Femur (tissue), 1 donor: ENCODE measurements at places on chromosomes 1 and 21.

DNA sequence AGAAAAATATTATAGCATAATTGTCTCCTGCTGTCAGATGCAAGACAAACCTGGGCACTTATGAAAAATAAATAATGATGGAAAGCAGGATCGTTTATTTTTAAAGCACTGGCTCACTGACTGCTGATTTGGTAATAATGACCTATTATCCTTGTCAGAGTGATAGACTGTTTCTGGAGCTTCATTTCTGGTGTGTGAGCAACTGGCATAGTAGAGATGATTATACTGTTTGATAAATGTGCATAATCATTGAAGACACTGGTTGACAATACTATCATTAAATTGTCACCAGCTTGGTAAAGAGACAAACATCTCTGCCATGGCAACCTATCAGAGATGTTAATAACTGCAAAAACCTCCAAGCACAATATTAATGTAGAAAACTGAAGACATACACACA is 179.9 kb upstream of the ZNF644 start:
- DNase-seq: no peak

DNA sequence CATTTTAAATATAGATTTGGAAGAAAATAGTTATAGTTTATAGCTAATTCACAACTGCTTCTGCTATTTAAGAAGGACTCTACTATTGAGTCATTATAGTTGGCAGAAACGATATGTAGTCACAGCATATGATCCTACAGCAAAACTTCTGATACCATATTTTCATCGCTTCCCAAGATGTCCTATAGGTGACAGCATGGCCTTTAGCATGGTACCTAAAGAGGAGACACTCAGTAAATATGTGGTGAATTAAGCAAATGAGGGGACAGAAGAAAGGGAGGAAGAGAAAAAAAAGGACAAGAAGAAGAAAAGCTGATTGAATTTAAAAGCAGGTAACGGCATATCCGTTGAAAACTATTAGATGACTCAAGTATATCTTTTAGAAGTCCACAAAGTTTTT is 77.2 kb downstream of the PTGER3 start:
- no peak for DNase-seq

DNA sequence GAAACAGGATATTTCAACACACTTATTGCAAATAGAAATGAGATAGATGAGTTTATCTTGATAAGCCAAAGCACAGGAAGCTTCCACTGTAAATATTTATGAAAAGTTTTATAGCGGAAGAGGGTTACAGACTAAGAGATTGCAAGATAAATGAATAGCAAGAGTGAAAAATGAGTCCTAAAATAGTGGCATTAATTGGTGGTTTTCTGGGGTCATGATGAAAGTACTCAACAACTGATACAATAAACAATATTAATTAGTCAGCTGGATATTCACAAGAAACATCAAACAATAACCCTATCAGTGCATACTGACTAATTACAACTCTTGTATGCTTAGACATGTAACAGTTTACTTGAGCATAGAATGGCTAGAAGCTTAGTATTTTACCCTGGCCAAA is 154.8 kb upstream of the CHODL start:
- DNase-seq: no peak

GRCh38 chr1:224058303-224058702 is 55.6 kb upstream of the FBXO28 start:
- DNase-seq: no peak

- no peak for DNase-seq
These were observed 306.2 kb downstream of the NFIA start for GRCh38 chr1:61388566-61388965.
